Vagina (tissue), 2 donors: ENCODE measurements at places on chromosomes 7 and 10. TPM values are rescaled to one million over a fixed set of nuclear protein-coding genes. Genes with fewer than 3 reads are reported as not detected.

GRCh38 chr7:10439027-10439426 is 534.6 kb upstream of the PHF14 start:
- H3K27ac ChIP-seq: no peak overlapping the region
- no peaks in the 10 kb centered on the region for H3K36me3 ChIP-seq
- H3K4me1 ChIP-seq: no peaks in the 10 kb centered on the region

MARCHF5 gene
- 18.9 TPM for total RNA-seq

DNA sequence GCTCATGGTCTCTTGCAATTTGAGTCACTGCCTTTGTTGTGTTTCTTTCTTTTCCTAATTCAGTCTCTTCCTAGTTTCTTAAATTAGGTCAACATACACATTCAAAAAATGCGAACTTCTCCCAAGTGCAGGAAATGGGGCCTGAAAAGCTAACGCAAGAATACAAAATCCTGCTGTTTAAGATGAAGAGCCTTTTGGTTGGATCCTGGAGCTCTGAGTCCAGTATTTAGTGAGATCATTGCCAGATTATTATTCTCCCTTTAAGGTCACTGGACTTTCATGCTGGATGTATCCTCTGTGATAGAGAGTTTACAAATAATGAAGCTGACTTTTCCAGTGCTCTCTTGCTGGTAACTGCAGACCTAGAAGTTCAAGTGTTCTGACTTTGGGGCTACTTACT is 401.9 kb upstream of the MKI67 start:
- no peak overlapping the region for H3K27ac ChIP-seq
- H3K27me3 ChIP-seq: no peaks in the 10 kb centered on the region
- no peak overlapping the region for H3K4me3 ChIP-seq
- no peaks in the 10 kb centered on the region for H3K36me3 ChIP-seq
- no peak for DNase-seq

PDE6C gene
- total RNA-seq: not detected

GRCh38 chr7:55180963-55181542 is 162.2 kb downstream of the EGFR start:
- no peaks in the 10 kb centered on the region for H3K36me3 ChIP-seq
- H3K27me3 ChIP-seq: no peaks in the 10 kb centered on the region
- no peak overlapping the region for H3K4me3 ChIP-seq
- no peak overlapping the region for H3K27ac ChIP-seq
- DNase-seq: no peak
- H3K4me1 ChIP-seq: peaks cover 25% of the 10 kb centered on the region

DNA sequence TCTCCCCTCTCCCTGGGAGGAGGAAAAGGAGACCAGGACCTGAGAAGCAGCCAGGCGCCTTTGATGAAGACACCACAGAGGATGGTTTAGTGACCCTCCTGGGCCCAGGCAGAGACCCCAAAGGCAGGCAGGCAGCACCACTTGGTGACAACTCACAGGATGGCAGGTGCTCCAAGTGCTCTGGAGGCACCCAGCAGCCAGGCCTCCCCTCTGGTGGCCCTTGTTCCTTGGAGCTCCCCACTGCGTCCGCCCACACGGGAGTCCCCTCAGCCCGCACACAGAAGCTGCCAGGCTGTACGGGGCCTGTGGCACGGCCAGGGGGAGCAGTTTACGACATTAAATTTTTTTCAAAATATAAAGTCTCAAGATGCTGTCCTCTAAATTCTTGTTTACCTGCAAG is 607.1 kb upstream of the FOXK1 start:
- H3K4me1 ChIP-seq: no peaks in the 10 kb centered on the region
- H3K27me3 ChIP-seq: no peaks in the 10 kb centered on the region
- no peaks in the 10 kb centered on the region for H3K36me3 ChIP-seq
- peak; percentile 83 for DNase-seq

GRCh38 chr10:132336919-132337407 is 5.0 kb downstream of the LRRC27 start:
- DNase-seq: peak; percentile 74
- peak overlapping the region; percentile 23 for H3K4me3 ChIP-seq
- no peaks in the 10 kb centered on the region for H3K36me3 ChIP-seq
- H3K27ac ChIP-seq: no peak overlapping the region

SFTPD gene
- not detected for total RNA-seq

- H3K4me3 ChIP-seq: peak overlapping the region; percentile 96
- H3K36me3 ChIP-seq: no peaks in the 10 kb centered on the region
Observed at GRCh38 chr7:40133561-40134427, 628 bp downstream of the MPLKIP start.

GIMAP7 gene
- total RNA-seq: 16.0 TPM

- no peak for DNase-seq
- no peak overlapping the region for H3K4me3 ChIP-seq
- H3K4me1 ChIP-seq: peaks cover 16% of the 10 kb centered on the region
Observed at GRCh38 chr7:91949221-91950009, 8.8 kb downstream of the AKAP9 start.

DNA sequence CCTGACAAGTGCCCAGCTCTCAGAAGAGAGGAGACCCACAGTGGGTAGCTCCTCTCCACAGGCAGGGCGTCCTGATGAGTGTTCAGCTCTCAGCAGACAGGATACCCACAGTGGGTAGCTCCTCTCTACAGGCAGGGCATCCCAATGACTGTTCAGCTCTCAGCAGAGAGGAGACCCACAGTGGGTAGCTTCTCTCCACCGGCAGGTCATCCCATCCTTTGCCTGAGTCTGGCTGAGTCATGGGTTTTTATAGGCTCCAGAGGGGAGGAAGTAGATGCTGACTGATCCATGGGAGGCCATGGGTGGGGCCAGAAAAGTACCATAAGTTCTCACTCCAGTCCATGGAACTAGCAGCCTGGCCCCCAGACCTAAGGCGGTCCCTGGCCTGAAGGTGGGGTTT is 18.5 kb downstream of the CFAP70 start:
- no peak overlapping the region for H3K27ac ChIP-seq
- no peak for DNase-seq
- no peaks in the 10 kb centered on the region for H3K4me1 ChIP-seq
- no peaks in the 10 kb centered on the region for H3K36me3 ChIP-seq
- H3K4me3 ChIP-seq: no peak overlapping the region

GRCh38 chr7:42093349-42093905 is 143.6 kb downstream of the GLI3 start:
- no peaks in the 10 kb centered on the region for H3K27me3 ChIP-seq
- no peak overlapping the region for H3K4me3 ChIP-seq
- H3K36me3 ChIP-seq: no peaks in the 10 kb centered on the region
- H3K4me1 ChIP-seq: peaks cover 53% of the 10 kb centered on the region
- no peak overlapping the region for H3K27ac ChIP-seq
- DNase-seq: no peak

GRCh38 chr7:155621418-155621980 is 23.0 kb upstream of the RBM33 start:
- H3K27me3 ChIP-seq: no peaks in the 10 kb centered on the region
- H3K36me3 ChIP-seq: no peaks in the 10 kb centered on the region
- no peak for DNase-seq
- H3K4me3 ChIP-seq: no peak overlapping the region
- H3K27ac ChIP-seq: no peak overlapping the region

DNA sequence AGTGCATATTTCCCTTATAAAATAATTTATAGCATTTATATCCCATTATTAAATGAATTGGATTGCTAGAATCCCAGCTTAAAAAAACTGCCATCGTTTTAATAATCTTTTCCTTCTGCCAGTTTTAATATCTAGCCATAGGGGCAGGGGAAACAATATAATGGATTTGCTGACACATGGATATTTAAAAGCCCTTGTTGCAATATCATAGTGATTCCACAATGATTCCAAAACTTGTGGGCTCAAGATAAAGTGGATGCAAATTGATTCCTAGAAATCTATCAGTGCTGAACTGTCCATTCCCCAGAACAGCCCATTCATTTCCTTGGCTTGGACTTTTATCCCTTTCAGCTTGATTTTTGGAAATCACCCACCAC is 2.6 kb downstream of the CPA2 start:
- no peak for DNase-seq
- H3K36me3 ChIP-seq: no peaks in the 10 kb centered on the region
- H3K4me3 ChIP-seq: no peak overlapping the region
- H3K4me1 ChIP-seq: peaks cover 18% of the 10 kb centered on the region
- H3K27ac ChIP-seq: no peak overlapping the region

NPY4R gene
- total RNA-seq: 0.49 TPM

SOSTDC1 gene
- total RNA-seq: 5.9 TPM

MUC3A gene
- 0.49 TPM for total RNA-seq

DNA sequence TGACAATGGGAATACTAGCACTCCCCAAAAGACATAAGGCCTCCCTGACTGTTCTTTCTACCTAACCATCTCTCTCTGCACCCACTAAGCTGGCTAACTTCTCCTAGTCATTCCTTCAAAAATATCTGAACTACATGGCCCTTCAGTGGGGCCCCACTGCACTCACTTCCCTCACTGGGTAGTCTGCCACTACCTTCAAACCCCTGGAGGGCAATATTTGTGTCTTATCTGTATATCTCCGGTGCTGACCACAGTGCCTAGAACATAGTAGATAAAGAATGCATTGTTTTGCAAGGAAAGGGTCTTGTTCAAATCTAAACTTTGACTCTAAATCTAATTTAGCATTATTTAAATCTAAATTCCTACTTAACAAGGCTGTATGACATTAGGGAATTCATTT is 44.3 kb downstream of the CACUL1 start:
- H3K4me3 ChIP-seq: no peak overlapping the region
- H3K27ac ChIP-seq: no peak overlapping the region
- H3K4me1 ChIP-seq: peaks cover 7% of the 10 kb centered on the region

GRCh38 chr7:1368682-1369571 is 90.3 kb downstream of the MICALL2 start:
- H3K36me3 ChIP-seq: no peaks in the 10 kb centered on the region
- H3K27ac ChIP-seq: no peak overlapping the region
- no peaks in the 10 kb centered on the region for H3K27me3 ChIP-seq

DNA sequence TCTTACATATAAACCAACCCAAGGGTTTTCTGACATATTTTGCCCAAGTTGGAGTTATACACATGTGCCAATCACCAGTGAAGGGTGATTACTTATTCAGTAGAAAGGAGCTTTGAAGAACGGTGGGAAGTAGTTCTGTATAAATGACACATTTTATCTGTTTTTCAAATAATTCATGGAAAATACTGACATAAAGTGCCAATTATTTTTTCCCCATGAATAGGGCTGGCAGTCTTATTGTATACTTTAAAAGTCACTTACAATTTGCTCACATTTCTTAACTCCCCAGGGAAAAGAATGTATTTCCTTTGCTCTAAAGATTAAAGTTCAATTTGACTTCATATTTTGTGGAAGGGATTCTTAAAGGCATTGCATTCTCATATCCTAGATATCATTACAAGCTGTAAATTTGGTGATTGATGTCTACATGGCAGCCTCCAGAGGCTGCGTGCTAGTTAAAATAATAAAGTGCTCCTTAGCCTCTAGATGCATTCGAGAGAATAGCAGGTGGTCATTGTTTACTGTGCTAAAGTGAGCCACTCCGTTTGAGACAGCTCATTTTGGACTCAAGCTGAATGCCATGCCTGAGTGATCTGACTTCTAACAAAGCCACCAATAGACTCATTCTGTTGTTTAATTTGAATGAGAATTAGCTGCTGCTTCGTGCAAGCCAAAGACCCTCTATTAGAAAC is 148.8 kb upstream of the NRP1 start:
- DNase-seq: no peak
- H3K27ac ChIP-seq: no peak overlapping the region
- H3K4me1 ChIP-seq: no peaks in the 10 kb centered on the region
- no peaks in the 10 kb centered on the region for H3K27me3 ChIP-seq
- H3K4me3 ChIP-seq: no peak overlapping the region

DNA sequence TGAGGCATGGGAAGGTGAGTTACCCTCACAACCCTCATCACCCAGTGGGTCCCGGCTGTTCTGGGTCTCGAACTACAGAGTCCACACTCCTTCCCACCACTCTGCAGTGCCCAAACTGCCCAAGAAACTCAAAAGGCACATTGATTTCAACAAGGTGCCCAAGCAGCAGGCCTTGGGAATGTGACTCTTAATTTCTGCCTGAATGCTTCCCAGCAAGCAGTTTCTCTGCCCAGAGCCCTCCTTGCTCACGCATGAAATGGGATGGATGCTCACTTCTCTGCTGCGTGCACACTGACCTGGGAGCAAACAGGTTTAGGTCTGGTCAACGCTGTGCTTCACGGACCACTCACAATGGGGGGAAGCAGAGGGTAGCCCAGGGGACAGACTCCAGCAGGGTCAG is 77.9 kb downstream of the GRB10 start:
- H3K4me3 ChIP-seq: no peak overlapping the region
- no peaks in the 10 kb centered on the region for H3K27me3 ChIP-seq
- H3K27ac ChIP-seq: no peak overlapping the region
- peaks cover 33% of the 10 kb centered on the region for H3K4me1 ChIP-seq
- H3K36me3 ChIP-seq: no peaks in the 10 kb centered on the region
- no peak for DNase-seq
